Spleen (tissue), 13 donors: ENCODE measurements at places on chromosomes 16 and 17. TPM values are rescaled to one million over a fixed set of nuclear protein-coding genes. Genes with fewer than 3 reads are reported as not detected.
A peak's percentile ranks its signal among the peaks of the same experiment; 100 is the strongest.

- H3K4me3 ChIP-seq = no peak overlapping the region
- H3K27ac ChIP-seq = no peak overlapping the region
These were observed 363.6 kb downstream of the HS3ST3B1 start for GRCh38 chr17:14664511-14664910.

FBXW10 gene
- polyA plus RNA-seq = 0.08 TPM

DNA sequence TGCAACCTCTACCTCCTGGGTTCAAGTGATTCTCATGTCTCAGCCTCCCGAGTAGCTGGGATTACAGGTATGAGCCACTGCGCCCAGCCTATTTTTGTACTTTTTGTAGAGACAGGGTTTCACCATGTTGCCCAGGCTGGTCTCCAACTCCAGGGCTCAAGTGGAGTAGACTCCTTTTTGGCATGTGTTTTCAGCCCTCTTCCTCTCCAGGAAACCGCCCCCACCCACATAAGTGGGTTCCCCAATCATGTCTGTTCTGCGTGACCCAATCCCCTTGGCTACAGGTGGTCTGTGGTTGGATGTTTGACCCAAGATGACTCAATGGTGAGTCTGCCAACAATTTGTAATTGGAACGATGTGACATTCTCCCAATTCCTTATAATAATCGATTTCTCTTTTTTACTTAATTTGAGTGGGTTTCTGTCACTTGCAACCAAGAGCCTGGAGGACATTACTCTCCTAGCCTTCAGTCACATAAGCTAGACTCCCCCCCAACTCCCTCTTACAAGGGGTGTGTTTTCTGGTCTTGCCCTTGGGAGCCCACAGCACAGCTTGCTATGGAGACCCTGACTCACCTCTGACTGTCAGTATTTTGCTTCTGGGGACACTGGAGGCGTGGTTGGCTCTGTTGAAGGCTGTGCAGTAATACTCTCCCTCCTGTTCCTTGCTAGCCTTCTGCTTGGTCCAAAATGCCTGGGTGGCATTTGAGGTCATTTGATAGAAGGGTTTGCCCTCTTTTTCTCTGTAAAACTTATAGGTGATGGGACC, 34.9 kb downstream of the PECAM1 start:
- H3K36me3 ChIP-seq = peaks cover 80% of the 10 kb centered on the region
- H3K4me3 ChIP-seq = no peak overlapping the region
- peak overlapping the region; percentile 65 for H3K27ac ChIP-seq
- H3K4me1 ChIP-seq = peaks cover 30% of the 10 kb centered on the region

GRCh38 chr16:67026570-67026969, 2.4 kb upstream of the CBFB start:
- H3K36me3 ChIP-seq = peaks cover 6% of the 10 kb centered on the region
- H3K27me3 ChIP-seq = no peaks in the 10 kb centered on the region
- DNase-seq = peak; percentile 12
- no peak overlapping the region for H3K27ac ChIP-seq
